Brain microvascular endothelial cell (primary cell): ENCODE measurements at places on chromosomes 5 and 9.

GRCh38 chr9:125754096-125754495 is 6.9 kb downstream of the PBX3 start:
- DNase-seq: no peak

- no peak for DNase-seq
Observed at GRCh38 chr5:5156471-5157082, 16.4 kb downstream of the ADAMTS16 start.

GRCh38 chr5:16690243-16690852 is 73.6 kb upstream of the RETREG1 start:
- DNase-seq: peak; percentile 51

GRCh38 chr9:89078421-89078820 is 87.2 kb downstream of the S1PR3 start:
- DNase-seq: no peak

- no peak for DNase-seq
Observed at GRCh38 chr9:12988258-12988657, 213.4 kb downstream of the LURAP1L start.

DNA sequence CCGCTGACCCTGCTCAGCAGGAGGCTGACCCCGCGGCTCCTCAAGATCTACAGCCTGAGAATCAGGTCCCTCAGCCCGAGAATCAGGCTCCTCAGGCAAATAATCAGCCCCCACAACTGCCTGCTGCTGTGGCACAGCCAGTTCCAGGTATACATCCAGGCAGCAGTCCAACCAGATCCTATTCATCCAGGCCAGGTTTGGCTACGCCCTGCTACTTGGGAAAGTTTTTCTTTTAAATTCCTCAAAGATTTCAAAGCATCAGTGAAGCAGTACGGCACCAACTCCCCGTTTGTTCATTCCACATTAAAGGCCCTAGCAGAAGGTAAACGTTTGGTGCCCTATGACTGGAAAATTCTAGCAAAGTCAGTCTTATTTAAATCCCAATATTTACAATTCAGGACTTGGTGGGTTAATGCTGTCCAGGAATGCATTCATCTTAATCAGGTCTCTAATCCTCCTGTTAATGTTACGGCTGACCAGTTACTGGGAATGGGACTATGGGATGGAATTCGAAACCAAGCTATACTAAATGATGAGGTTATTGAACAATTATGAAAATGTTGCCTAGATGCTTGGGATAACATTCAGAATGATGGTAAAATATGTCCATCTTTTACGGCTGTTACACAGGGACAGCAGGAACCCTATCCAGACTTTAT is 102.3 kb downstream of the SYK start:
- no peak for DNase-seq

DNA sequence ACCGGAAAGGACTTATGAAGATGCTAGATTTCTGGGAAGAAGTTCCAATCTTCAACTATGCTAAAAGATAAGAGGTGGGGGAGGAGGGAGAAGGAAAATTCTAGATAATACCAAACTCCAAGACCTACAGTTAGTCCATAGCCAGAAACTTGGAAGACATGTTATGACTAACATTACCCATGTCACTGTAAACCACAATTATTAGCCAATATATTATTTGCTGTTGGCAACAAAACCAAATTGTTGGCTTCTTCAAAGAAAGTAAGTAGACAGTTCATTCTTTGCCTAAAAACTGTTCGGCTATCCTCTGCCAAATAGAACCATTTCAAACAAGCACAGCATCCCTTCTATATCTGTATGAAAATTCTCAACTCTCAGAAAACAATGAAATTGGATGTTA is 25.1 kb downstream of the PRLR start:
- no peak for DNase-seq

DNA sequence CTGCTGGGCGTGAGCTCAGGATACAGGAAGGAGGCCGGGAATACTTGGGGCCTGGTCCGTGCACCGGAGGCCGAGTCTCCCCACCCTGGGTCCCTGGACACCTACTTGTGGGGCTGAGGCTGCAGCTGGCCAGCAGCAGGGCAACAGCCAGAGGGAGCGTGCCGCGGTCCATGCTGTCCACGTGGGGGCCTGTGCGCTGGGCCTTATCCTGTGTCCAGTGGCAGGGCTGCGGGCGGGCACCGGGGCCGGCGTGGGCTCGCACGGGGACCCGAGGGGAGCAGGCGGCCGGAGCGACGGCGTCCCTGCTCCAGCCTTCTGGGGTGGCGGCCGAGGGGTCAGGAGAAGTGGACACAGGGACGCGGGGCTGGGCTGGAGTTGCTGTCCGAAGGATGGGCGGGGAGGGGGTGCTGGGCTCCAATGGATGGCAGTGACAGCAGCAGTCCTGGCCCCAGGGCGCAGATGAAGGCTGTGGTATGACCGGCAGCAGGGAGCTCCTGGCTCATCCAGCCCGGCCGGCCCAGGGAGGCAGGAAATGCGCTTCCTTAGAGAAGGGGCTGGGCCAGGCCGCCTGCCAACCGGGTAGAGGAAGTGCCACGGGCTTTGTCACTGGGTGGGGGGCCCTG is at the start of gene ENG:
Gene ENG, minus strand, starts transcription at position 475 of the 623 bp plus-strand sequence. Its CDS starts 303 bp downstream, at position 172.
- DNase-seq: peak; percentile 44

DNA sequence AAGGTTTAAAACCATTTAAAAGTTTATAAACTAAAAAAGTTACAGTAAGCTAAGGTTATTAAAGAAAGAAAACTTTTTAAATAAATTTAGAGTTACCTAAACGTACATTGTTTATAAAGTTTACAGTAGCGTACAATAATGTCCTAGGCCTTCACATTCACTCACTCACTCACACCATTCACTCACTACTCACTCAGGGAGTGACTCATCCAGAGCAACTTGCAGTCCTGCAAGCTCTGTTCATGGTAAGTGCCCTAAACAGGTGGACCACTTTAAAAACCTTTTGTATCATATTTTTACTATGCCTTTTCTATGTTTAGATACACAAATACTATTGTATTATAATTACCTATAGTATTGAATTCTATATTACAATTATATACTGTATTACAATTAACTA is 190.8 kb upstream of the RASA1 start:
- peak; percentile 11 for DNase-seq

DNA sequence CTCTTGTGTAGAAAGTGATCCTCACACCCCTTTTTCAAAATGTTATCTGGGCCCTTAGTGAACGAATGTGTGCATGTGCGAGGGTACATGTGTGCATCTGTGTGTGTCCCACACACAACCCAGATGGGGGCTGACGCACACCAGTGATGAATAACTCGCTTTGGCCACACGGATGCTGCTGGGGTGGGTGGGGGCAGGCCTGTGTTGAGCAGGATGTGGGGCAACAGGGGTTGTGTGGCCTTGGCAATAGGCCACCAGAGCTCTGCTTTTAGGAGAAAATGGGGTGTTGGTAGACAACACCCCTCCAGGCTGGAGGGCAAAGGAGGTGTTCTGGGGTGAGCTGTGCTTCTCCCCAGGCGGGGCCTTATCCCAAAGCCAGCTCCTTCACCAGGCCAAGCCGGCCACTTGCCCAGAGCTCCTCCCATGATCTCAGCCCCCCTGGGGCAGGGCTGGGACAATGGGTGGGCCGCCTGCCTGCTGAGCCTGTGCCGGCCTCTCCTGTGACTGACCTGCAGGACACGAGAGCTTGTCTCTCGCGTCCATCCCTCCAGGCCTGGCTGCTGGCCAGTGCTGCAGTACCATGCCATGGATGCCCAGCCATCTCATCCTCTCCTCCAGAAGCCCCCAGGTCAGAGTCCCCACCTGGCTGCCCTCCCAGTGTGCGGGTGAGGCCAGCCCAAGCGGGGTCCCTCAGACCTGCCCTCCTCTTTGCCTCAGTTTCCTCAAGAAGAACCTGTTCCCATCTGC is 1.7 kb downstream of the DBN1 start:
- DNase-seq: peak; percentile 68

GRCh38 chr9:120256146-120256545 is 323.8 kb downstream of the CDK5RAP2 start:
- no peak for DNase-seq

GRCh38 chr9:127884427-127884911 is 7.0 kb upstream of the AK1 start:
- DNase-seq: no peak

DNA sequence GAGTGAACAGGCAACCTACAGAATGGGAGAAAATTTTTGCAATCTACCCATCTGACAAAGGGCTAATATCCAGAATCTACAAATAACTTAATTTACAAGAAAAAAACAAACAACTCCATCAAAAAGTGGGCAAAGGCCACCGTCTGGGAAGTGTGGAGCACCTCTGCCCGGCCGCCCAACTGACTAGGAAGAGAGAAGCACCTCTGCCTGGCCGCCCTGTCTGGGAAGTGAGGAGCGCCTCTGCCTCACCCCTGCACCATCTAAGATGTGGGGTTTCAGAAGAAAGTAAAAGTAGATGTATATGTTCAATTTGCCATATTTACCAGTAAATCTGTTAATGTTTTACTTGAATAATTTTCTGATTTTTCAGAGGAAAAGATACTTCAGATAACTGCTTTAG is 108.1 kb upstream of the TMEM161B start:
- DNase-seq: no peak

DNA sequence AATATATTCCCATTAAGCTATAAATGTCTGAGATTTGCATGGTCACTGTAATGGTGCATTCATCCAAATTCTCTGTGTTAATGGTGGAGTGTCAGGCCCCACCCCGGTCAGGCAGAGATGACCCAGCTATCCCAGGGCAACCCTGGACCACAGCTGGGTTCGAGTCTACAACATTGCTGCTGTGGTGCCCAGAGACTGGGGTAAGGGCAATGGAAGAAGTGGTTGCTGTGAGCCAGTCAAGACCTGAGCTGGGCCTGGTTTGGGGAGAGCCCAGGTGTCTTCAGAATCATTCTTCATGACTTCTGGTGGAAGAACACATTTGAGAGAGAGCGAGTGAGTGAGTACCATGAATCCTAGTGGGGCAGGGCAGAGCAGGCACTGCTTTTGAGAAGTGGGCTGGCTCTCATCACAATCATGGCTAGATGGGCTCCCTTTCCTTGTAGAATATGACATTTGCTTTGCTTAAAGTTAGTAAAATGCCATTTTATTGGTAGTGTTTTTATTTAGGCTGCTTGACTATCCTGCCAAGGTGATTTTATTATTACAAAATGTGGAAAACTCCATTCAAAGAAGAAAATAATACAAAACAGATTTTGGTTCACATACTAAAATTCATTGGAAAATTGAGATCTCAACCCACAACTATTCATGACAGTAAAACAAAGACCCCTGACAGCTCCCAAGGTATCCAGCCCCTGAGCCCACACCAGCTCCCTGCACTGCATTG is 125.8 kb upstream of the SLC25A48 start:
- DNase-seq: no peak

GRCh38 chr9:840343-840742 is 1.2 kb upstream of the DMRT1 start:
- no peak for DNase-seq

DNA sequence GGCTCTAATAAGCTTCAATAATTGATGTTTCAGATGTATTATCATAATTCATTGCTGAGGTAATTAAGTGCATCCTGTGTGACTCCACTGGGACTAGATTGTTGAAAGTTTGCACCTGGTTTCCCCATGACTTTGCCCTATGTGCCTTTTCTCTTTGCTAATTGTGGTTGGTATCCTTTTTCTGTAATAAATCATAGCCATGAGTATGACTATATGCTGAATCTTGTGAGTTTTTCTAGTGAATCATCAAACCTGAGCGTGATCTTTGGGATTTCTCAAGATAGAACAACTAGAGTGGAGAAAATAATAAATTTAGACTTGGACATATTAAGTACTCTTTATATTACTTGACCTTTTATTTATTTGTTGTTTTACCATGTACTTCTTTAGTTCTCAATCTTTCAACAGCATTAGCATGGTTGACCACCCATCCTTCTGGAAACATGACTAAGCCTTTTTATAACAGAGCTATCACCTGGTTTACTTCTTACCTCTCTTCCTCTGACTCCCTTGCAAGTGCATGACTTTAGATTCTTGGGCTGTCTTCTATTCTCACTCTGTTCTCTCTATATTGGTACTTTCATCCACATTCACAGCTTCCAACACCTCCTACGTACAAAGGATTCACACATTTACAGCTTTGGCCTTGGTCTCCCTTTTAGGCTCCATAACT is 239.6 kb upstream of the TAS2R1 start:
- DNase-seq: peak; percentile 51

DNA sequence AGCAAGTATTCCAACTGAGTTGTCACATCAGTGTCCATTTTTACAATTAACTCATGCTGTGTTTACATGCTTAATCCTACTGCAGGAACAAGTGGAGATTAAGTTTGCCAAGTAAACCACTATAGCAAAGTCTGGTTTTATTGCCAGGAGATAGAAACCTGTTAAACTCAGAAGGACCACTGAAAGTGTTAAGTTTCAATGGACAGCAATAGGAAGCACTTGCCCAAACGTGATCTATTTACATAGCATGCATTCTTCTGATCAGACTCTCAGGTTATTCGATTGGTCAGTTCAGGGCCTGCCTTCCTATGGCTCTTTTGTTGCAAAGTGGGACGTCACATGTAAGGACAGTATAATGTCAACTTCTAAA is 28.0 kb upstream of the IFNK start:
- DNase-seq: no peak

DNA sequence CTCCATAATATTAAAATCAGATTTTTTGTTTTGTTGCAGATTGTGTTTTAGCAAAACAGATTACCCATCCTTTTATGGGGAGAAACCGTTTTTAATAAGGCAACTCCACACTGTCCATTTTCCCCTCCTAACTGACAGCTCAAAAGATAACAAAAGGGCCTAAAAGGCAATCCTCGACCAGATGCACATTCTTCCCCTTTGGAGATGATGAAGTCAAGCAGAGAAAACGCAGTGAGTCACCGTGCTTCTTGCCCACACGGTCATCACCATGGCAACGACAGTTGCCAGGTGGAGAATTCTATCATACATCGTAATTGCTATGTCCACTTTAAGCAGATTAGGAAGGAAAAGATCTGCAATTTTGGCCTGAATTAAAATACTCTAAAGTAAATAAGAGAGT is 96.4 kb downstream of the DIRAS2 start:
- peak; percentile 92 for DNase-seq

GRCh38 chr5:38562444-38563210 is 6.2 kb upstream of the LIFR start:
- DNase-seq: no peak

- DNase-seq: no peak
Observed at GRCh38 chr5:21889581-21889980, 963.6 kb downstream of the CDH12 start.

GRCh38 chr5:20610681-20611080 is 622.7 kb upstream of the CDH18 start:
- no peak for DNase-seq

- DNase-seq: no peak
Observed at GRCh38 chr9:123420592-123421111, 64.7 kb downstream of the CRB2 start.

- DNase-seq: no peak
Observed at GRCh38 chr9:109907400-109907799, 127.4 kb downstream of the PALM2AKAP2 start.

GRCh38 chr5:94432499-94432898 is 185.9 kb downstream of the KIAA0825 start:
- no peak for DNase-seq

GRCh38 chr5:171599957-171600612 is 180.6 kb downstream of the FGF18 start:
- no peak for DNase-seq

GRCh38 chr5:136133222-136133921 is 727 bp downstream of the SMAD5 start:
- peak; percentile 57 for DNase-seq
